ENCODE measurements at places on chromosomes 7 and 10.

DNA sequence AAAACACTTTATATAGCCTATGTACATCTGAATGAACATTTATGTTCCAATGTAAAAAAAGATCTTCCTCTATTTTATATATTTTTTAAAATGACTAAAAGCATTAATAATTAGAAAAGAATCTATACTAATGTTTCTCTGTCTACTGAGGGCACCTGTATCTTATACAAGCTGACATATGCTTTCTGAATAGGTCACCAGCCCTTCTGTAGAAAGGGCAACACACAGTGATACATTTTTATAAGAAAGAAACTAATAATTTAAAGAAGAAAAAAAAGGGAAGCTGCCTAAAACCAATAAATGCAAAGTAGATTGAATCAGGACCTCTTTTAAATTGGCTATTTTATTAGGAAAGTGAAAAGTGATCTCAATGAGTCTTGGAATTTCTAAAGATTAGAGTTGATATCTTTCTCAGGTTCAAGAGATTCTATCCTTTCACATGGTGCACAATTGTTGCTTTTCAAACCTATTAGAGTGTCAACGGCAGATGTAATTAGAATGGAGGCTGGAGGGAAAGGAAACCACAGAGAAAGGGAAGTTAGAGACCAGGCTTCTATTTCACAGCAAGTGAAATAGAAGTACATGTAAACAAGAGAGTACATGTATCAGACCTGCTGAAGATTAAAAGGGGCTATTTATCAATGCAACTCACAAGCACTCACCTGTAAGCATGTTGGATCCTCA lies 6.3 kb downstream of the MTPN start:
- DNase-seq = no peak

- DNase-seq = no peak
Measured at GRCh38 chr10:5536486-5537081, 11.8 kb downstream of the CALML3 start.

GRCh38 chr7:14604606-14605005 lies 297.9 kb downstream of the DGKB start:
- DNase-seq = no peak

GRCh38 chr10:58486821-58487220 lies 25.9 kb upstream of the BICC1 start:
- DNase-seq = no peak

- no peak for DNase-seq
Measured at GRCh38 chr10:96413151-96413787, 54.5 kb upstream of the OPALIN start.

GRCh38 chr7:20393021-20393610 lies 62.4 kb downstream of the ITGB8 start:
- DNase-seq = no peak

GRCh38 chr10:18501629-18502028 lies 149.8 kb downstream of the NSUN6 start:
- no peak for DNase-seq

- DNase-seq = no peak
Measured at GRCh38 chr10:123479640-123480039, 186.5 kb upstream of the GPR26 start.

DNA sequence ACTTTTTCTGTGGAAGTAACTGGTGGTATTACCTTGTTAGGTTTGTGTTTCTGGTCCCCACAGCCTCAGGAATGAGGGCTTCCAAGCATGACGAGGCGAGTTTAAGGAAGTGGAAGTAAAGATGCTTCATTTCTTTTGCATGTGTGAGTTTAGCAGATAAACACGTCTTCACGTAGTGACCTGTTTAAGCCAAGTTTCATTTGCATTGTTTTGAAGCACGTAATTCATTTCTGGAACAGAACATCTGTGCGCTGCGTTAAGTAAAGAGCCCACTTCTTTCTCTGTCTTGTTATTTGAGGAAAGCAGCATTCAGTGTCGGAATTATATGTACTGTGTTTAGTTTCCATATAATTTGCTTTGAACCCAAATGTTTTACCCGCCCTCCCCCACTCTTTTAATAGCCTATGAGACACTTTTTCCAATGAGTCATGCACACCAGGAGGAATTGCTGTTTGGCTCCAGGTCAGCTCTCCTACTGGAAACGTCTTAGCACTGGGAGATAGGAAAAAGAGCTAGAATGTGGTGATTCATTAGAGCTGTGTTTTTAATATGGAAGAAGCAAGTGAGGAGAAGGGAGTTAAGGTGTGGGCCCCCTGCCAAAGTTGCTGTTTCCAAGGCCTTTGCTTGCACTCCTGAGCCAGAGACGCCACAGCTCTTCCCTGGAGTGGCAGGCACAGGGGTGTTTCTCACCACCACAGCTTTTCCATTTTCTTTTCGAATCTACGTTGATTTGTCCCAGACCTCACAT lies 36.7 kb downstream of the BTBD16 start:
- peak; percentile 89 for DNase-seq

DNA sequence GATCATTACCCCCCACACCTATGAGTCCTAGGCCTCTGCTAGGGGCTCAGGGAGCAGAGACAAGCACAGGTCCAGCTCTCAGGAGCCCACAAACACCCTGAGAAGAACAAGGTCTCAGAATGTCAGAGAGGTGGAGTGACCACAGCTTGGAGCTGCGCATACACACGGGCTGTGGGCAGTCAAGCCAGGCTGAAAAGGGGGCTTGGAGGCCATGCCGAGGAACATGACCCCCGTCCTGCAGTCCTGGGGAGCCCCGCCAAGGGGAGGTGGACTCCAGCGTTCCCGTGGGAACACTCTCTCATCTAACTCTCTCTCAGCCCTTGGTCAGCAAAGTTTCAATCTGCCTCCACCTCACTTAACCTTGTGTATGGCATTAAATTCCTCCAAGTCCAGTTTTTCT lies 7.8 kb upstream of the MMP21 start:
- no peak for DNase-seq

GRCh38 chr10:130630135-130630534 lies 493.9 kb downstream of the GLRX3 start:
- no peak for DNase-seq

GRCh38 chr10:28719789-28720436 lies 42.6 kb downstream of the BAMBI start:
- DNase-seq = no peak

DNA sequence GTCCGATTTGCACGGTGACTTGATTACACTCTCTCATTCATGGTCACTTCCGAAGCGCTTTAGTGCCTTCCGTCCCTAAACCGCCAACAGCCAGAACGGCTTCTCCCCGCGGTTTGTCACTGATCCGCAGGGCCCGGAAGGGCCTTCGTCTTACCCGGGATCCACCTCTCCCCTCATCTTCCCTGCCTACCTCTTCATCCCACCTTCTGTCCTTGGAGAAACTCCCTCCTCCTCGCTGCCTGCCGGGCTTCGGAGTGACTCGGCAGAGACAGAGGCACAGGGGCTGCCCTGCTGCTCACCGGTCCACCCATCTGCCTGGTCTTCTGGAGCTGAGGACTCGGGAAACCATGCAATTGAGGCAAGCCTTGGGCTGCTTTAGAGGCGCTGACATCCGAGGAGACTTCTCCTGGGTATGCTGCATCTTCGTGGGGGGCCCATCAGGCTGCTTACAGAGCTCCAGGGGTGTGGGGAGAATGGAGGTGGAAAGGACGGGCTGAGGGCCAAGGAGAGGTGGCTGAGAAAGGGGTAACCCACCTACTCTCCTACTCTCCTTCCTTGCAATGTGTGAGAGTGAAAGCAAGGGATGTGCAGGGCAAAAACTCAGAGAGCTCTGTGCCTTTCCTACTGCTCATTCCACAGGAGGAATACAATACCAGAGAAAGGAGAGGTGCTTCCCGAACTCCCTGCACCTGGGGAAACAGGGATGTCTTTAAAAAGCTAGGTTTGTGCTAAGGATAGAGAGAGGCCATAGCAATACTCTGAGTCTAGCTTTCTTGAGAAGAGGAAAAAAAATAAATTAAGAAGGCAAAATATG lies 1.0 kb upstream of the HOXA11 start:
- DNase-seq = no peak

- peak; percentile 62 for DNase-seq
Measured at GRCh38 chr7:22577470-22578001, 77.5 kb upstream of the STEAP1B start.

DNA sequence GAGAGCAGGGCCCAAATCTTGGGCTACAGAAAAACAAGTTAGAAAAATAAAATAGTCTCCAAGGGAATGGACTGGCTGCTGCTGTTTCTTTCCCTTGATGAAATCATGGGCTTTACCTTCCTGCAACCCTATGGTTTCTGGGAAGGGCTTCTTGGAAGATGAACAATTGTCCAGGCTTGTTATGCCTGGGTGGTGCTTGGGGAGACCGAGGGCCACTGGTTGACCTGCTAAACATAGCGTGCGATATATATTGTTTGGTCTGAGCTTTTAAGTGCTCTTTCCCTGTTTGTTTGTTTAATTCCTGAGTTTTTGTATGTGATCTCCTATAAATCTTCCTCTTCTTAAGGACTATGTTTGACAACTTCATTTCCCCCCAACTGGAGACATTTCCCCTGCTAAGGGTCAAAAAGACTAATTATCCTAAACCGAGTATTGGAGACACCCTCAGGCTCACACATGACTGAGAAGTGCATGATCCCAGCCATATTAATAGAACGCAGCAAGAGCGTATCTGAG lies 37.9 kb downstream of the SLC25A28 start:
- no peak for DNase-seq

DNA sequence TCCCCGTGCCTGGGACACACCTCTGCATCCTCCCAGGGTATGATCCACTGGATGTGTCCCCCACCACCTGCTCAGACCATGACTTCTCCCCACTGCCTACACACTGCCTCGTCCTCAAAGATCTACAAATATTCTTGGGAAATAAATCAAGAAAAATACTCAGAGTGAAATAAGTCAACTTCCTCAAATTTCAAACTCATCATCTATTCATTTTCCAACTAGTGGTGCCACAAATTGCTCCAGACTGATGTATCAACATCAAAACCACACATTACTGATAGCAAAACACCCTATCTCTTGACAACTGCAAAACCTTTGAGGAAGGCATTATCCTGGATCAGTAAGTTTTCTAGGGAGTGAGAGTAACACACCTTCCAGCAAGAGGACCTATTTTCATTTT lies 87.7 kb downstream of the GRB10 start:
- no peak for DNase-seq

- no peak for DNase-seq
Measured at GRCh38 chr10:86349474-86349873, 17.1 kb downstream of the GRID1 start.

- no peak for DNase-seq
Measured at GRCh38 chr10:48235501-48235900, 39.0 kb downstream of the FRMPD2 start.

DNA sequence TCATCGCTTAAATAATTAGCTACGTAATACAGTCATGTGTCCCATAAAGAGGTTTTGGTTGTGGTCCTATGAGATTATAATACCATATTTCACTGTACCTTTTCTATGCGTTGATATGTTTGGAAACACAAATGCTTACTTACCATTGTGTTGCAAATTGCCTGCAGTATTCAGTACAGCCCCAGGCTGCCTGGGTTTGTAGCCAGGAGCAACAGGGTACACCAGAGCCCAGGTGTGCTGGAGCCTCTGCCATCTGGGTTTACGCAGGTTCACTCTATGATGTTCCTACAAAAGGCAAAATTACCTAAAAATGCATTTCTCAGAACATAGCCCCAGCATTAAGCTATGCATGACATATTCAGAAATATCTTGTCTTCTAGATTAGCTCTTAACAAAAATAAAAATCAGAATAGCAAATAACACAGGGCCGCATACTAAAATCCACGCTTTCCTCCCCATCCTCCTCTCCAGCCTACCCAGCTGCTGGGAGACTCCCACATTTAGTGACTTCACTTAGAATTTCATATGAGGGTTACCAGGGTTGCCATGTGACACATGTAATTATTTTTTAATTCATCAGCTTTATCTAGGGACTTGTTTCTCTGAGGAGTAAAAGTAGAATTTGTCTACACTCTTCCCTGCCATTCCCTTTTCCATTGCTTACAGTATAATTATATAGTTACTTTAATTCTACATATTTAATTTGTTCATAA lies 559.0 kb upstream of the ADARB2 start:
- no peak for DNase-seq

DNA sequence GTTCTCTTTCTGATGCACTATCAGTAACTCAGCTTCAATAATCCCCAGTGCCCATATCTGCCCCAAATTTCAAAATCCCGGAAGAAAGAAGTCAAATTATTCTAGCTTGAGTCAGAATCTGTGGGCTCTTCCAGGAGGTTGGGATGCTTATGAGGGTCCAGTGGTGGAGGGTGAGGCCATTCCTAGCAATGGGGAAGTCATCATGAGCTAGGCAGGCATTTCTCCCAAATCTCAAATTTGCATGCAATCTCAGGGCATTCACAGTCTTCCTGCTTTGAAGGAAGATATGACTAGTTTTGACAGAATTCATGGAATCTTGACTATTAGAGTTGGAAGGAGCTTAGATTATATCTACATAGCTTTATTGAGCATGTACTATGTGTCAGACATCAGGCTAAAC lies 164.3 kb upstream of the AGK start:
- no peak for DNase-seq

DNA sequence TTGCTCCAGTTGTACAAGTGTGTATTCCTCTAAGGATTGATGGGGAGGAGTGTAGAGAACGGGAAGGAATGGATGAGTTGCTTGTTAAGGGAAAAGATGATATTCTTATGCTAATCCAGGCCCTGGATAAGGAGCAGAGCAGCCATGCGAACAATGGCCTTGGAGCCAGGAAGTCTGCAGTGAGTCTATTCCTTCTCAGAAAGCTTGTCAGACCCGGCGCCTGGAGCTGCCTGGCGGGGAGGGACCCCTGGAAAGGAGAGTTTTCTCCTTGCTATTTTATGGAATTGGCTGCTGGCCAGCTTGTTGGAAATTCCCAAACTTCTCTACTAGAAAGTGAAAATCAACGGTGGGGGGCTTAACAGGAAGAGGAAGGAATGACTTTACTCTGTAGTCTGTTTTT lies 89.1 kb downstream of the MMRN2 start:
- DNase-seq = peak; percentile 62

GRCh38 chr7:86814661-86815379 lies 171.1 kb downstream of the GRM3 start:
- peak; percentile 1 for DNase-seq

DNA sequence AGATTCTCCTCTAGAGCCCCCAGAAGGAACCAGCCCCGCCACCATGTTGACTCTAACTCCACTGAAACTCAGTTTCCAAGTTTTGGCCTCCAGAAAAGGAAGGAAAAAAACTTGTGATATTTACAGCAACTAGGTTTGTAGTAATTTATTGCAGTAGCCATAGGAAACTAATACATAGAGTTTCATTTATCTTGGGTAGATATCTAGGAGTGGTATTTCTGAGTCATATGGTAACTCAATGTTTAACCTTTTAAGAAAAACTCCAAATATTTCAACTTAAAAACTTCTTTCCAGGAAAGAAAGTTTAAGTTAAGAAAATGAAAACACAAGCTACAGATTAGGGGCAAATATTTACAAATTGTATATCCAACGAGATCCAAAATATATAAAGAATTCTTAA lies 576.7 kb downstream of the KCNMA1 start:
- DNase-seq = no peak

GRCh38 chr7:32020551-32021159 lies 49.6 kb downstream of the PDE1C start:
- no peak for DNase-seq
